ENCODE measurements at places on chromosomes 5 and 9. TPM values are rescaled to one million over a fixed set of nuclear protein-coding genes. Genes with fewer than 3 reads are reported as not detected.

Gene SPINK7
- total RNA-seq, result not detected

DNA sequence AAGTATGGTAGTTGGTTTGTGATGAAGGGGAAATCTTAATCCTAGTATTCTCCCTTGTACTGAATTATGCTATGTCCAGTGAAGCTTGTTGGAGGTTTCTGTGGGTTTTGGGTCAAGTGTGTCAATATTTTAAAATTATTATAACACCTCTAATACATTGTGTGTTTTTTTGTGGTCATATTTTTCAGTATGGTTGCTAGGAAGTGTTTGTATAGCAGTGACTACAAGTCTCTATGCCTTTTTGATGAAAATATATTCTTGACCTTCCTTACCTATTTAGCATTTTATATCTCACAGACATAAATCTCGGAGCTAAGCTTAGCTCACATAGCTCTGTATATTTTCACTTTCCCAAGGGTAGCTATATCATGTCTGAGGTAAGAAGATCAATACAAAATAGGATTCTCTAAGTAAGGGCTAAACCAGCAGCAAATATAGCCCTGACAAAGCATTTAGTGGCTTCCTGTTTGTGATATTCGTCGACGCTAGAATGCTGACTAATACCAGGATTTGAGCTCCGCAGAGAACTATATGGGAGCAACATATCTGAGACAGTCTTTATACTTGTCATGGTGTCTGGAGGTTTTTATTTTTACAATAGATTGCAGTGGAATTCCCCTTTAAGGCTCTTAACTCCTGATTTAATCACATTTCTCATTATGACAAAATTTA, 82.3 kb downstream of the MACIR start:
- DNase-seq, result no peak

Gene ZFP37
- 1.0 TPM for total RNA-seq

GRCh38 chr9:89808076-89808755, 203.4 kb downstream of the GADD45G start:
- DNase-seq, result no peak

DNA sequence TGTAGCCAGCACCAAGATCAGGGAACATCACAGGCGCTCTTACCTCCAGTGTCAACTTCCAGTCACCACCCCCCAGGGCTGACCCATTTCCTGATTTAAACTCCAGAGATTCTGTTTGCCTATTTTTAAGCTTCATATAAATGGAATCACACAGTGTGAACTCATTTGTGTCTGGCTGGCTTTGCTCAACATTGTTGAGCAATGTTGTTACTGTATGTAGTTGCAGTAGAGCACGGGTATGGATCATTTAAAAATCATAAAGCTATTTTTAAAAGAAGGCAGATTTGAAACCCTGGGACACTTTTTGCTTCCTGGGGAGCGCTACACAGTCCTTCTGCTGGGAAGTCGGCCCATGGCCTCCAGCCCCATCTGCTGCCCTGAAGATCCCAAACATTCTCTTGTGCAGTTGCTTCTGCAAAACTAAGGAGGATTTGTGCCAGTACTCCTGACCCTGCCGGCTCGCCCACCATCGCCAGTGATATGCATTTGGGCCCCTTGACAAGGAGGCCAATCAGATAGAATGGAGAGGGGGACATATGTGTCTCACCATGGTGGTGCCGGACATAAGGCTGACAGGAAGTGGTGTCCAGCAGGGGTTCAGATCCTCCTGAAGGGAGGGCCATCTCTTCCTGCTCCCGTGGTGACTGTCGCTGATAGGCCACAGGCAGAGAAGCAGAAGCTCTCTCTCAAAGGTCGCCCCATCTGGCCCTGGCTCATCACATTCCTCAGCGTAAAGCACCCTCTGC, 13.3 kb downstream of the DCANP1 start:
- no peak for DNase-seq

Gene VCAN
- 24.1 TPM for total RNA-seq

GRCh38 chr5:137506296-137506695, 7.2 kb upstream of the SPOCK1 start:
- no peak for DNase-seq

Gene DBH
- not detected for total RNA-seq

DNA sequence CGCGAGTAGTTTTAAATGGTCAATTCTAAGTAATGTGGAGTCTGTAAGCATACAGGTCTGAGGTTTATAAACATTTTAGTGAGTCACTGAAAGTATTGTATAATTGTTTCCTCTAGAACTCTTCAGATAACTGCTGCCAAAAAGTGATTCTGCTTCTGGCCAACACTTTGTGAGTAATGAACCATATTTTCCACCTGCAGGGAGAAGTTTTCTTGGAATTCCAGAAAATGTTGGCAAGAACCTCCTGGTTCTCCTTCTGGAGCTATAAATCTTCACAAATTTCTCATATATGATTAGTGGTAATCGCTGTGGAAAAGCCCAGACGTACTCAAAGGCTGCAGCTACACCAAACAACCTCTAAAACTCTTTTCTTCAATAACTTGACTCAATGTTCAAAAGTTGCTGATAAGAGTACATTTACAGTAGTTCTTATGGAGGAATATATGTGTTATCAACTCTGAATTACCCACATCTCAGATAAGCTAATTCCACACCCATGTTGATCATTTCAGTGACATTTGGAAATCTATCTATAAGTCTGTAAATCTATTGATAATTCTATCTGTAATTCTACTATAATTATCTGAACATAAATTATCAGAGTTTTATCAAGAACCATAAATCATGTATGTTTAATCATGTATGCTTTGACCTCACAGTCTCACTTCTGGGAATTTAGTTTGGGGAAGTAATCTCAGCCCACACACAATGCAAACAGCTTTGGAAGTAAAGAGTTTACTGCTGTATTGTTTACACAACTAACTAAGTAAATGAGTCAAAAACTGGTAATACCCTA, 74.1 kb downstream of the FNBP1 start:
- no peak for DNase-seq

DNA sequence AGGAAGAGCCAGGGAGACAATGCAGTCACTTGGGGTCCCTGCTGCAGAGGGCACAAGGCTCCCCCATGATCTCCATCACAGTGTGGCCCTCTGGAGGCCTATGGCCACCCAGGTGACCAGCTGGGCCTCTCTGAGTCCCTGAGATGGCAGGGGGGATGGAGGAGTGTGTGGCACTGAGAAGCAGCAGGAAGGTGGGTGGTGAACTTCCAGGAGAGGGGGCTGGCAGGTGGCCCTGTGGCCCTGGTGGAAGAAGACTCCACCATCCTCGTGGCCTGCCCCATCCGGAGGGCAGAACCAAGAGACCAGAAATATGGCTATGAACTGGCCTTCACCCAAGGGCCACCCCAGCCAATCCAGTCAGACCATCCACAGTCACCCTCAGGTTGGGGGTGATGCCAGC, 31.7 kb upstream of the AFAP1L1 start:
- DNase-seq, result no peak

- no peak for DNase-seq
Observed at GRCh38 chr9:117723986-117724625, 19.9 kb downstream of the TLR4 start.

DNA sequence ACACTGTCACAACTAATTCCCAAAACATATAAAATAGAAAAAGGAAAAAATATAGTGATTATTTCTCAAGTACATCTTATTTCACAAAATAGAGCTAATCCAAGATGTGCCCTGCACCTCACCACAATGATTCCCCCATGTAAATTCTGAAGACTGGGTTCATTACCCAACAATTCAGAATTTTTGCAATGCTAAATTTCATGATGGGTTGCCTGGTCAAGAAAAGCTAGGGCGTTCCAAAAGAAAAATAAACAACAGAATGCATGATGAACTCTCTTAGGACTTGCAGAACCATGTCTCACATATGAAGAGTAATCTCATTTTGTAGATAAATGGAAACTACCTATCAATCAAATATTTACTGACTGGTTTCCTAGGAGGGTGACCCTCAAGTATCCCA, 259.6 kb upstream of the NFIL3 start:
- no peak for DNase-seq

DNA sequence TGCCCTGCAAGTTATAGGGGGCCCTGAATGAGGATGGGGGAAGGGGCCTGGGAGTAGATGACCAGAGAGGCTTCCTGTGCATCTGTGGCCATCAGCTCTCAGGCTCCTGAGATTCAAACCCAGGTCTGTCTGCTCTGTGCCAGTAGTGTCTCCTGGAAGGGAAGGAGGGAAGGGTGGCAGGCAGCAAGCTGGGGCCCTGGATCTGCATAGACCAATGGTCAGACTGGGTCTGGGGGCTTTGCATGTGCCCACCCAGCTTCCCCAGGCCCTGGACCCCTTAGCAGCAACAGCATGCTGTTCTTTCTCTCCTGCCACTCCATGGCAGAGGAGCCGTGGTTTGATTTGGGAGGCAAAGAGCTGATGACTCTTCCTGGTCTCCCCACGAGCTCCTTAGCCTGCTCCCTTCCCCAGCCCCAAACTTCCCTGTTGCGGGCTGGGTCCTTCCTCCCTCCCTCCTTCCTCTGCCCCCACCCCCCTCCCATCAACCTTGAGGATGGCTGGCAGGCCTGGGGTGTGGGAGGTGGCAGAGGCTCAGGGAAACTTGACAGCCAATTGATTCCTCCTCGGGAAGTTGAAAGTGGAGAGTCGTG, 31.6 kb downstream of the DAB2IP start:
- DNase-seq, result no peak

DNA sequence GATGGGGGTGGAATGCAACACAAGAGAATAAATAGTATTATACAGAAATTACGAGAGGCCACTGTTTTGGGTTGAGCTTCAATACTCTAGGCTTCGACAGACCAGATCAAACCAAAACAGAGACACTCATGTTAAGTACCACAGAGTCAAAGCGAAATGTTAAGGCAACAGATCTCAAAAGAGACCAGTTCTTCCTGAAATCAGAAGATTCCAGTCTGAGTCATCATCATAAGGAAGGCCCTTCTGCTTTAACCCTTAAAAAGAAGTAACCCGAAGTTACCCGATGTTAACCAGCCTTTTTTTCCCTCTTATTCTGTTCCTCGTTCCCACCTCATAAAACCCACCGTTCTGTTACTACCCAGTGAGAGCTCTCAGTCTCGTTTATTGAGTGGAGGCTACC, 75.9 kb downstream of the SFXN1 start:
- no peak for DNase-seq

Gene WNK2
- 222 TPM for total RNA-seq
